ENCODE measurements at places on chromosomes 7 and 10.

GRCh38 chr10:44619975-44620374 lies 235.1 kb upstream of the CXCL12 start:
- no peak for DNase-seq

DNA sequence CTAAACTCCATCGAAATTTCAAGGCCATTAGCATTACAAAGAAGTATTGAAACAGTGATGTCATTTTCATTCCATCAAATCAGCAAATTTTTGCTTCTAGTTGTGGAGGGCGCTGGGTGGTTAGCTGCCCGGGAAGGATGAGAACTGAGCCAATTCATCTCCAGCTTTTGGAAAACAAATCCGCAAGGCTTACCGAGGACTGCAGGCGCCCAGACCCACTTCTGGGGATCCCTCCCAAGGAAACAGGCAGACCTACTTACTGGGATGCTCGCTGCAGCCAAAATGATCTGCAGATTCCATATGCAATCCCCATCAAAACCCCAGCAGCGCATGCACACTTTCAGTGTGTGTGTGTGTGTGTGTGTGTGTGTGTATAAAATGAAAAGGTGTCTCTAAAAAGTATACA lies 19.2 kb downstream of the TNRC18 start:
- DNase-seq, result no peak

GRCh38 chr7:67990003-67990402 lies 993.4 kb downstream of the TYW1 start:
- DNase-seq, result no peak

DNA sequence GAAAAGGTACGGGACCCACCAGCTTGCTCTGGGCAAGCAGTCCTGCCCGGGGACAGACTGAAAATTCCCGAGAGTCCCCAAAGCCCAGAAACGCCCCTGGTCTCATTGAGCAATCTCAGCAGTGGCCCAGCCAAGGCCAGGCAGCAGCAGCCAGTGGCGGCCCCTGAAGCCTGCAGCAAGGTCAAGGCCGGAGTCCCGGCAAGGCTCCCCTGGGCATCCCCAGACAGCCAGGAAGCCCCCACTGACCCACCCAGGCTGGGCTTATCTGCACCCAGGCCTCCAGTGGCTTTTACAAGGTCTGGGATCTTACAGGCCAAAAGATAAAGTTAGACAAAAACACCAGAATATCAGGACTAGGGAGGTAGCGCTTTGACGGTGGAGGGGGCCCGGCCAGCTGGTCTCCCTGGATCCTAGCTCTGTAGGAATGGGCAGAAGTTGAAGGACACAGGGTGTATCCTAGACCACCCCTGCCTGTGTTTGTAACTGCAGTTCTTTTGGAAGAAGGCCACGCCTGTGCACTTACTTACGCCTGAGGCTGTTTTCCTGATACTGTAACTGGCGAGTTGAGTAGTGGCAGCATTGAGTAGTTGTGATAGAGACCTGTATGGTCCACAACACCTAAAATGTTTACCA lies 130.5 kb upstream of the NPS start:
- DNase-seq, result no peak

- DNase-seq, result no peak
Observed at GRCh38 chr7:22074897-22075296, 129.2 kb upstream of the CDCA7L start.

- no peak for DNase-seq
Observed at GRCh38 chr7:74302745-74303221, 13.6 kb downstream of the CLIP2 start.

GRCh38 chr7:88276605-88277153 lies 30.0 kb downstream of the STEAP4 start:
- DNase-seq, result no peak

DNA sequence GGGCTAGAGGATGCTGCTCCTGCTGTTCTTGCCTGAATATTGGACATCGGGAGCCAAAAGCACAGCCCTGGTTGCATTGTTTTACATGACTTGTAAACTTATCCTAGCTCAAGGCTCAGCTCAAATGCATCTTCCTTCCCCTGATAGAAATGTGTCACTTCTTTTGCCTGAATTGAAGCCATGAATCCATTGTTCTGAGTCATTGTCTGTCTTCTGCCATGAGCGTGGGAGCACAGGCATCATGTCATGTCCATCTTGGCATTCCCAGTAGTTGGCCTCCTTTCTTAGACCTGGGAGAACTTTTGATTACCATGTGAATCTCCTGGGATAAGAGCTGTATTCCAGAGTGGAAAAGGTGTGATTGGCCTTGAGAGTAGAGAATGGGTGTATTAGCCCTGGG lies 54.1 kb upstream of the OPN4 start:
- no peak for DNase-seq

DNA sequence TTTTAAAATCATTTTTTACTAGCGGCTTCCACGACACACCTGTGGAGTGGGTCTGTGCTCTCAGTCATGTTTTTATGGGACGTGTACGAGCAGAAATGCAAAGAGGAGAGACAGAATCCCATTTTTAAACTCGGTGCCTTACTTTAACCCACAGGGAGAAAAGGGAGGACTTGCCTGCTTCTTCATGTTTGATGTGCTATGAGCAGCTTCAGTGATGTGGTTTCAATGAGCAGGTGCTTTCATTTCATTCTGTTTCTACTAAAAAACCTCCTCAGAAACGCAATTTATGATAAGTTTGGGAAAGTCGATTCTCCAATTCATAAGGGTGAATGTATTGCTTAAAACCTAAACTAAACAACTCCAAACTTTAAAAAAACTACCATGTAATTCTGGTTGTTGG lies 537.2 kb downstream of the GATA3 start:
- no peak for DNase-seq

GRCh38 chr10:32953277-32953927 lies 4.6 kb downstream of the ITGB1 start:
- DNase-seq, result no peak

Measured in amniotic stem cell (primary cell).